Natural killer cell (primary cell): ENCODE measurements at places on chromosomes 3 and 15.

- DNase-seq = peak; percentile 77
Observed at GRCh38 chr3:195133462-195133861, 137.5 kb downstream of the XXYLT1 start.

GRCh38 chr3:101255441-101255840 lies 64.9 kb downstream of the IMPG2 start:
- DNase-seq = no peak

- no peak for DNase-seq
Observed at GRCh38 chr3:72661115-72661457, 187.2 kb downstream of the SHQ1 start.

DNA sequence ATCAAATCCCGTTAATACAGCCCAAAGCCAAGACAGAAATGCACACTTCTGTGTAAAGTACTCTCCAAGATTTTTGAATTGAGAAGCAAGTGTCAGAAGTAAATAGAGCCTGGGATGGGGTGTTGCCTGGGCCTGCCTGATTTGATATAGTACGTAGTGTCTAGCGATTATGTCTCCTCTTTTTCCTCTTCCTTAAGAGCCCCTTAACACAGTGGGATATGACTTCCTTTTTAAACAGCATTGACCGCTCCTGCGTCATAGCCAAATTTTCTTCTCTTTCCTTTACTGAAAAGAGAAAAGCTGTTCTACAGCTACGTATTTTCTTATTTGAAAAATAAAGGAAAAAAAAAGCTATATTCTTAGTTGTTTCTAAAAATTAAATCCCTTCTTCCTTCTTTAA lies 97.7 kb downstream of the PLCL2 start:
- no peak for DNase-seq

DNA sequence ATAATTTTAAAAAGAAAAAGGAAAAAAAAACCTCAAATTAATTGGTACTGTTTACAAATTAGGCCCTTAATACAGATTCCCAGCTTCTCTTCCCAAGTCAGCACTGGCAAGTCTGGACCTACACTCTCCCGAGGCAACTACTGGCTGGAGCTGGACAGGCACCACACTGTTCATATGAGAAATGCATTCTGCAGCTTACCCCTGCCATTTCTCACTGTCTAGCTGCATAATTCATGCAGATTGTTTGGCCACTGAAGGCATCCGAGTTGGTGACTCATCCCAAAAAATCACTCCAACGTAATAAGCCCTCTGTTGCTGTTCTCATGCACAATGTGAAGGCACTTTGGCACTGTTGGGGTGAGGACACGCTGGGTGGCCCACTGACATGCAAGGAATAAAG lies 45.3 kb downstream of the ROPN1B start:
- no peak for DNase-seq

DNA sequence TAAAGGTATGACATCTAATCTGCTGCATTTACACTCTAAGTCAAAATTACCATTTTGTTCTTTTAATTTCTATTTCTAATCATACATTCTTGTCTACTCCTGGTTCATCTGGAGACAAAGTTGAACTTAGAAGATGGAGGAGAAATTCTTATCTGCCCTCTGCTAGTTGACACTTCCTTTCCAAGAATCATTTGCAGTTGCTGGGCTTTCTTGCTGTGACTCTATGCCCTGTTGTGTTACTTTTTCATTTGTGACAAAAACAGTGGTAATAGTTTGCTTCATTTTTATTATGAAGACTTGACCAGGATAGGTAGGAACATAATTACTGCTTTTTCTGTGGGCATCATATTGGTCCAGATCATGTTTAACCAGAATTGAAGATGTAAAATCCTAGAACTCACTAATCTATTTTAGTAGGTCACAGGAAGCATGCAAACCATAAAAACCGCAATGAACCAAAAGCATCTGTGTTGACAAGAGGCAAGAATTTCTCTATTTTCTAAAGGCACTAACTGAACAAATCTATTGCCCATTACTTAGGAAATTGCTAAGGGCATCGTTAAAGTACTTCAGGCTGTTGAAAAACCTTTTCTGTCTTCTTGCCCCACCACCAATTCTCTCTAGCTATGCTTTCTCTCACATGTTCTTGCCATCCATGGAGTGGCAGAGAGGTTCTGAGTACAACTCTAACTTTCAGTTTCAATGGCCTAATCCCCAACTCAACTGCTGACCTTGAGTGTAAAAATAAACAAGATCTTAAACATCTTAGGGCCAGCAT lies 4.2 kb upstream of the CCR2 start:
- peak; percentile 63 for DNase-seq

DNA sequence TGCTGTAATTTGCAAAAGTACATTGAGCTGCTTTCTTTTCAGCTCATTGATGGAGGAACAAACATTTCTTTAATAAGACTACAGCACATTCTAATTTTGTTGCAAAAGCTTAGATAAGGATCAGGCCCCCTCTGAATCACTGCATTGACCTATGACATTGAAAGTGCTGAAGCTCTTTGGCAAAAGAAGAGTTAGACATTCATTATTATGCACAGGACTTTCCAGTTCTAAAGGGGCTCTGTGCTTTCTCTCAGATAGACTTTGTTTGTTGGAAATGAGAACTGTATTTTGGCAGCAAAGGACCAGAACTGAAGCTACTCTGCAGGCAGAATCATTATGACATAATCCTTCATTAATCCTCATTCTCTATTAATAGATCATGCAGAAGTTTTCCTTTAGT lies 252.9 kb upstream of the SOX2 start:
- DNase-seq = no peak

DNA sequence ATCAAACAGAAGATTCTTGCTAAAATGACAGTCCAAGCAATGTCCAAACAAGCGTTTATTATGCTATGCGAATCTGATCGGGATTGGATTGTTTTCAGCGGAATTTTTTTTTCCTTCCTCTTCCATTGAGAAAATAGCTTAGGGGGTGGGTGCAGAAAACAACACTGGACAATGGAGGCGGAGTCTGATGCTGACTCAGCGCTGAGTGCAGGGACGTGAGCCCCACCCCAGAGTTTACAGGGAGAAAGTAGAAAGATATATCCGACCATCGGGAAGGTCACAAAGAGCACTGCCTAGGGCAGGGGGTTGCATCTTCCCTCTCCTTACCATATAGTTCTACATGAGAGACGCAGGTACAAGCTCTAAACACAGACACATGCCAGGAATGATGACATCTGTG lies 117.0 kb downstream of the FOXP1 start:
- no peak for DNase-seq

GRCh38 chr3:168213920-168214319 lies 118.2 kb upstream of the GOLIM4 start:
- no peak for DNase-seq

GRCh38 chr3:8490079-8490552 lies 11.5 kb upstream of the LMCD1 start:
- no peak for DNase-seq

- no peak for DNase-seq
Observed at GRCh38 chr15:93929375-93930094, 301.8 kb upstream of the MCTP2 start.

DNA sequence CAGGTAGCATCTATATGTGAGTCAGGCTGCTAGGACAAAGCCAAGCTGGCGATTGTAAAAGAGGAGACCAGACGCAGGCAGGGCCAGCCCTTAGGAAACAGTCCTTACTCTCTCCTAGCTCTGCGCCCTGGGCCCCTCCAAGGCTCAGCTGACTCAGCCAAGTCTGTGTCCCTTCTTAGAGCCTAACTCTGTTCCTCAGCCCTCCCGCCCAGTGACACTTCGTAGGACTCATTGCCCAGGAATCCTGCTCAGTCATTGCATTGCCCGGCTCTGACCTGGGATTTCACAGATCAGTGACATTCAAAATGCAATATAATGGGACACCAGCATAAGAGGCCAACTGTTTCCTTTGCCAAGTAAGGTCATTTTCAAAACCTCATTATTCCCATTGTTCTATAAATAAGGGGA lies 244.2 kb downstream of the TLE3 start:
- no peak for DNase-seq

DNA sequence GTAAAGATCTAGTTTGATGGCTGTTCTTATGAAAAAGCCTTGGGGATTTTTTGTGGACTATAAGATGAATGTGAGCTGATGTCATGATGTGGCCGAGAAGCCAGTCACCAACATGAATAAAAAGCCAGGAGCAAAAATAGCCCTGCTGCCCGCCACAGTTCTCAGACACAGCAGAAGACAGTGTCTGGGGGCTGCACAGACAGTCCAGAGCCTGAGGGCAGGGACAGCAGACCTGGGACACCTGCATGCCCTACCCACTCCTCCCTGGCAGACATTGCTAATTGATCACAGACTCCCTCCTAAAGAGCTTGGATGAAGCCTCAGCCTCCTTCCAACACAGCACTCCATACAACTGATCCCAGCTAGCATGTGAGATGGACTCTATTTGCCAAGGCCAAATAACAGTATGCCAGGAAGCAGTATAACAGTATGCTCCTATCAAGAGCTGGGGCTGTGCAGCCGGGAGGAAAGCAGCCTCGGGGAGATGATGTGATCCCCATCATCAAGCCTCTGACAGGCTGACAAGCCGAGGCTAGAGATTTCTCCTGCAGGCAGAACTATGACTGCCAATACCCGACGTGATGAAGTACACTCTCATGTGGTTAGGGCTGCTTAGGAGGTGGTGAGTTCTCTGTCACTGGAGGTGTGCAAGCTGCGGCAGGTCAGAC lies 105.4 kb upstream of the RPL32 start:
- no peak for DNase-seq

DNA sequence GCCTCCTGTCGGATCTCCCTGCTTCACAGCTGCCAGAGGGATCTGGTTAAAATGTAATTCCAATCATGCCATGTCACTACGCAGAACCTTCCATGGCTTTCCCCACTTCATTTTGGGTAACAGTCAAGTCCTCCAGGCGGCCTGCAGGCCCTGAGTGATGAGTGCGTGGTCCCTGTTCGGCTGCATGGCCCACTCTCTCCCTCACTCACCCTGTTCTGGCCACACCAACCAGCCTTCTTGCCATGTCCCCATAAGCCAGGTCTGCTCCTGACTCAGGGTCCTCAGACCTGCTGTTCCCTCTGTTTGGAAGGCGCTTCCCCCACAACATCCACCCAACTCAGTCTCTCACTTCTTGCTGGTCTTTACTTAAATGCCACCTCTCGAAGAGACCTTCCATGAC lies 41.6 kb upstream of the LINGO1 start:
- no peak for DNase-seq

GRCh38 chr3:17070161-17070959 lies 185.6 kb downstream of the PLCL2 start:
- DNase-seq = no peak

DNA sequence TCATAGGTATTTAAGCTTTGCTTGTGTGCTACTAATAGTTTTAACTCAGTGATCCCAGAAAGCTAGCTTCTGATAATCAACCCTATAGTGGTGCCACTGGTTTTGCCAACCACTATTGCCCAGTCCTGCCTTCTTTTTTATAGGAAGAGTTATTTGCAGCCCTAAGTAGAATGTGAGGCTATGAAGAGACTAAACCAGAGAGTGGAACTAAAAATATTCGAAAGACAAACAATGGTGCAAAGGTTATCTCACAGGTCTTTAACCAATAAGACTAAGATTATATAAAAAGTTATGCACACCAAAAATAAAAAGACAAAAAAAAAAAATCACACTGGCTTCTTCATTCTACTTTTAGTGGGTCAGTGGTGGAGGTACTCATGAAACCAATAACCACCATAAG lies 85.6 kb downstream of the NBEAL2 start:
- DNase-seq = no peak

DNA sequence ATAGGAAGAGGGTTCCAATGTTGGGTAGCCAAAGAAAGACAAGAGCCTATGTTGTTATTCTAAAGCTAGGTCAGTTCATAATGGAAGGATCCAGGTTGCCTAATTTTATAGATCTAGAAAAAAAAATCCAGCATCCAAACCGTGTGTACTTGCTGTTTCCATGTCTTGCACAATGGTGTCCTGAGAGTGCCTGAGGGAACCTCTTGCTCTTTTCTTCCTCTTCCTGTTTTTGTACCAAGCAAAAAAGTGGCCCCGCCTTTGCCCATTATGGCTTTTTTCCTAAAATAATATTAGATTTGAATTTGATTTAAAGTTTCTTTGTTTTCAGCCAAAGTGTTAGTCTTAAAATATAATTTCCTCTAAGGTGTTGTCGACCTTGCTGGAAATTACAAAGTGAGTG lies 224.4 kb downstream of the RYR3 start:
- no peak for DNase-seq

- no peak for DNase-seq
Observed at GRCh38 chr15:91318931-91319330, 218.9 kb downstream of the SV2B start.

DNA sequence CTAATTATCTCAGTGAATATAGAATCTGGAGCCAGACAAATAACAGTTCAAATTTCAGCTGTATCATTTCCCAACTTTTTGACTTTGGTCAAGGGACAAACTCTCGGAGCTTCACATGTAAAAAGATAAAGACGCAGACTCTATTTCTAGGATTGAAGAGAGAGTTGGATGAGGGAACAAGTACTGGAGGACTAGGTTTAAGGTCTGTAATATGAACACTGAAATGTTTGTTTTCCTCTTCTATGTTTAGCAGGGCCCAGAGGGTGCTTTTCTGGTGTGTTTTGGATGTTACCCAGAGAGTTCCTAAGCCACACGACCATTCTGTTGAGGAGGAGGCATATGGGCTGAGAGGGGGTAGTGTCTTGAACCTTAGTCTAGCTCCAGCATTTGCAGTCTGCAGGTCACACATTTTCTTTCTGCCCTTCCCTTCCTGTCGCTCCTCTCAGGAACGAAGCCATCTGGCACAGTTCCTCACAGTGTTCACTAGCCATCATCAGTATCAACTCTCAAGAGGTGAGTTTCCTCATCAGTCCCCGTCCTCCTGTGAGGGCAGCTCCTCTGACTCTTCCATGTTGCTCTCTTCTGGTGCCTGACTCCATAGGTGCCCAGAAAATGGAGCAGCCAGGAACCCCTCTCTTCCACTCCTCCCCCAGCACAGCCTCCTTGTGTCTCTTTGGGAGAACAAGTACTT lies 250.1 kb downstream of the SQOR start:
- DNase-seq = no peak

DNA sequence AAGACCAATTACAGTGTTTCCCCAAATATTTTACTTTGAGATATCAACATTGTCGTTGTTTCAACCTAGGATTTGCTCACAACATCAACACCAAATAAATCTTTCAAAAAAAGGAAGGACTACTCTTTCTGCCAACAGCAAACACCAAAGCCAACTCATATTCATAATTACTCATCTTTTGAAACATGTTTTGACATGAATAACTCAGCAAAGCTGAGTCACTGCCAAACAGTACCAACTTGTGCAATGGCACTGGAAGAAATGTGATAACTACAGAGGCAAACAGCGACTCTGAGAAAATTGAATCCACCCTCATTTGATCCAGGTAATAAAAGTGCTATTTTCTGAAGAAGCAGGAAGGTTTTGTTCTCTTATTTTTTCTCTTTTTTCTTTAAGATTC lies 67.2 kb downstream of the PEX5L start:
- no peak for DNase-seq

- DNase-seq = peak; percentile 9
Observed at GRCh38 chr3:44762170-44762677, 630 bp downstream of the KIF15 start.

- DNase-seq = no peak
Observed at GRCh38 chr15:66565141-66565641, 607 bp downstream of the LCTL start.
